Ovary (tissue), 10 donors: ENCODE measurements at places on chromosomes 5 and 9.

DNA sequence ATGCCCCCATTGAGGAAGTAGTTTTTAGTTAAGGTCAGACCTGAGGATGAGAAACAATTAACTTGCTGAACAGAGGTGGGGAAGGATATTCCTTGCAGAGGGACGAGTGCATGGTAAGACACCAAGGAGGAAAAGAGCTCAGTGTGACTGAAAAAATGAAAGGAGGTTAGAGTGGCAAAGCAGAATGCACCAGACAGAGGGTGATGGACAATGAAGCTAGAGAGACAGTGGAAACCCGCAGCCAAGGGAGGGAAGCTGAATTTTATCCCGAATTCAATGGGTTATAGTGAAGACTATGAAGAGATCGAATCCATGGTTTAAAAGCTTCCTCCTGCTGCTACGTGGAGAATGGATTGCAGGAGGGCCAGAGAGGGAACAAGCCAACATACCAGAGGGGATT lies 206.8 kb downstream of the FBN2 start:
- no peak for DNase-seq

DNA sequence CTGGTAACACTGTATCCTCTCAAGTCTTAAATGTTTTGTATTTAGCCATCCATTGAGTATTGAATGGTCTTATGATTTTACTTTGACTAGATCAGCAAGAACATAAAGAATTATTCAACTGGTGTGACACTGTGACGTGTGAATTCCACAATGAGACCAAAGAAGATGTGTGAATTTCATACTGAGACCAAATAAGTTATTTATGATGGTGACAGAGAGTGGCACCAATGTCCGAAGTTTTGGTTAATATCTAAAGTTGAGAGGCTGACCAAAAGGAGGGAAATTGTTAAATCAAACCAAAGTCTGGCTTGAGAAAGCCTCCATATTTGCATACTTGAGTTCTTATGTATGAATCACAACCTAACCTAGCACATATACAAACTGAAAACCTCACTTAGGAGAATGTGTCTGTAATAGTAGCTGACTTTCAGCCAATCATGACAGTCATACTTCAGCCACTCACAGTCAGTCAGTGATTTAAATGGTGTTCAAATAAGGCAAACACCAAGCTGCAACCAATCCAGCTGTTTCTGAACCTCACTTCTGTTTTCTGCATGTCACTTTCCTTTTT lies 31.5 kb upstream of the FAM170A start:
- no peak for DNase-seq

- no peak for DNase-seq
These were observed 109.3 kb upstream of the CPEB4 start for GRCh38 chr5:173778784-173779304.

GRCh38 chr5:83942155-83942554 lies 221.5 kb upstream of the HAPLN1 start:
- no peak for DNase-seq

DNA sequence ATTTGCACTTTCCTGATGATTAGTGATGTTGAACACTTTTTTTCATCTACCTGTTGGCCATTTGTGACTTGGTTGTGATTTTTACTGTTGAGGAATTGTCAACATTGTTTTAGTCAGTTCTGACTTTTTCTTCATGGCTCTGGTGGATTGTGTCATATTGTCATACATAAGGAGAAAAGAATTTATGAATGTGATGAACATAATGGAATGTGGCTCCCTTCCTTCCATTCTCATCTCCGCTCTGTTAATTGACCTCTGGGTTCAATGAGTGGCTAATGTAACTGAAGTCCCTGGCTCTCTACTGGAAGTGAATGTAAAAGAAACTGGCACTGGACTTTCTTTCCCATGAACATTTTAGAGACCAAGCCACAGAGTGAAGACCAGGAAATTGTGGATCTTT lies 49.2 kb downstream of the KIAA1958 start:
- DNase-seq: no peak

- no peak for DNase-seq
These were observed 4.6 kb upstream of the SMIM32 start for GRCh38 chr5:136197462-136198142.

DNA sequence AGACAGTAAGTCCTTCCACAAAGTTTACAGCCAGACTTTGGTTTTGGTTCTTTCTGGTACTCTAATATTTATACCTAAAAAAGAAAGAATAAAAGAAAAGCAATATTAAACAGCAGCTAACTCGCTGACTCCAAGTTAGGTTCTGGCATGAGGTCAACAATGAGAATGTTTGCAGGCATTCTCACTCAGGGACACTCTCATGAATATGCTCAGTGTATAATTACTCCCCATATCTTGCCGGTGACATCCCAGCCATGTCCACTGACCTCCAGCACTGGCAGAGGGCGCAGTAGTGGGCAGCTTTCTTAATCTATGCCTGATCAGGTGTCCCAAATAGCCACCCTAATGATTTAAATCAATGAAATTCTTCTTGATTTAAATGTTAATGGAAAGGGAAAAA lies 151.5 kb downstream of the BNC2 start:
- no peak for DNase-seq

DNA sequence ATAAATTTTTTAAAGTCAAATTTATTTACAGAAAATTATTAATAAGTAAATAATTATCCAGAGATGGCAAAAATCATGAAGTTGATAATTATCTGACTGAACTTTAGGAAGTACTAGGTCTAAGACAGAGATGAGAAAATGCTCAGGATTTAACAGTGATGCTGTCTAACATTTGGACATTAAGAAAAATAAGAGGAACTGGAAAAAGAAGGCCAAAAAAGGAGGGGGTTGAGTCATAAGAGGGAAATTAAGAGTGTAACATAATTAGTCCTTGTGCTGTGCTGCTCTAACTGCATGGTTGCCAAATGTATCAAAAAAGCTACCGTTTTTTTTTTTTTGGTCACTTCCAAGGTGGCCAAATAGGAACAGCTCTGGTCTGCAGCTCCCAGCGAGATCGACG lies 35.4 kb upstream of the TUT7 start:
- DNase-seq: no peak
